ENCODE measurements at places on chromosomes 5 and 9.

DNA sequence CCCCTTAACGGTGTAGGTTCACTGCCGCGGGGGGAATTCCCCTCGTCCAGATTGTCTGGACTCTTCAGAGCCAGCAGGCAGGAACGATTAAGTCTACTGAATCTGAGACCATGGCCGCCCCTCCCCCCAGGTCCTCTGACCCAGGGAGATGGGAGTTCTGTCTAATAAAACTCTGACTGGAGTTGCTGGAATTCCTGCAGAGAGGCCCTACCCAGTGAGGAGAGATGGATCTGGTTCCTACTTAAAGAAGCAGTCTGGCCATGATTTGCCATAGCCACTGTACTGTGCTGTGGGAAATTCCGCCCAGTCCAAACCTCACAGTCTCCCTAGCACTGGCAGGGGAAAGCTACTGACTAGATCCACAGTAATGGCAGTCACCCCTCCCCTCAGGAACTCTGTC is 237.7 kb upstream of the RASA1 start:
- DNase-seq = no peak

DNA sequence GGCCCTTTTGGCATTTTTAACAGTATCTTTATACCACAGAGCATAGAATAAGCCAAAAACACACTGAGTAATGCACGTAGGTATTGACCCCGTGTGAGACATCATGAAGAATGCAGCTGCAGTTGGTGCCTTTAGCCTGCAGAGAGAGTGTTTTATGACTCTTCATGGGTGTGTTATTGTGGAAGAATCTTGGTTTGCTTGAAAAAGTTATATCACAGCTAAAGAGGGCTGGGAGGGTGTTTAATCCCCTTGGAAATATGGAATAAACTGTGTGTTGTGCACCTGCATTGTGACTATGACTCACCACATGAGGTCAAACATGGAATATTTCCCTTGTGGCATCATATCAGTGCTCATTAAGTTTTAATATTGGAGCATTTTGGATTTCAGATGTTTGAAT is 458.7 kb downstream of the CDH9 start:
- DNase-seq = no peak

DNA sequence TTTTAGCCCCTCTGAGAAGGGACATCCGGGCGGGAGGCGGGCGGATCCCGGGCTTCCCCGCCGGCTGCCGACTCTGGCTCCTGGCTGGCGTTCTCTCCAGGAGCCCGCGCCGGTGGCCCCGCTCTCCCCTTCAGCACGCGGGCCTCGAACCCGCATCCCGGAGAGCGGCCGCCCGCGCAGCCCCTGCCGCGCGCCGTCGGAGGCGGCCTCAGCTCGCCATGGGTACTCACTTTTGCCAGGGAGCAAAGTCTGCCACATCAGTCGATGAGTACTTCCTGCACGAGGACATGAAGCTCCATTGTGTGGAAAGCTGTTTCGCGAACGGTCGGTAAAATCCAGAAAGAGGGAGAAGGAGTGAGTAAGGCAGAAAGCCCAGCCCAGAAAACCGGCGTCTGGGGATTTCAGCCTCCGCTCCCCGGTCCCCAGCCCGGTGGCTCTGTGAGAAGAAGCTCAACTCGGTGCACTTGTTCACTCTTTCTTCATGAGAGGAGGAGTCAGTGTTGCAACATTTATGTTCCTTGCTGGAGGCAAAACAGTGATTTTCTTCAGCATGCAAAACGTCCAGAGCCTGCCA is at the start of gene PRLR:
TSS of gene PRLR (minus strand) at position 450 of the 574 bp plus-strand sequence. CDS start 140,867 bp downstream, outside the sequence.
- peak; percentile 67 for DNase-seq

- no peak for DNase-seq
These were observed 325.4 kb downstream of the RFX3 start for GRCh38 chr9:3200331-3200774.

DNA sequence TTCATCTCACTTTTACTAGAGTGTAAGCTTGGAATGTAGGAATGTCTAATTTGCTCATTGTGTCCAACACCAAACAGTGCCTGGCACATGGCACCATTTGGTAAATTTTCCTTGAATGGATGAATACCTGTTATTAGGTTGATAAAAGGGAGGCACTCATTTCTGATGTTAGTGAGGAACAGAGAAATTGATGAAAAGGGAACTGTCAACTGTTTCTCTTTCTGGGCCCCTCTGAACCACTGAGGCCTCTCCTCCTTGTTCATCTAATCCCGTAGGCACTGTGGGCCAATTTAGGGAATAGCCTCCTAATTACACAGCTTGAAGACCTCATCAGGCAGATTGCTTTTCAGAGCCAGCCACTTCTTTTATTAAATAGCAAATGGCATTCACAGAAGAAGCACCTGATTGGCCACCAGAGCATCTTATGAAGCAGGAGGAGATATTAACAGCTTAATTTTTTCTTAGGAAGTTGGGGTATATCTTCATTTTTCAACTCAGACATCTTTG is 22.6 kb downstream of the MRRF start:
- DNase-seq = no peak

- peak; percentile 66 for DNase-seq
These were observed 1.3 kb upstream of the ZNF366 start for GRCh38 chr5:72508241-72509170.

- no peak for DNase-seq
These were observed 1.7 kb upstream of the DPH7 start for GRCh38 chr9:137580209-137580953.

GRCh38 chr5:139141446-139142204 is 56.5 kb downstream of the SIL1 start:
- DNase-seq = peak; percentile 32

- no peak for DNase-seq
These were observed 25.6 kb downstream of the CEMIP2 start for GRCh38 chr9:71742703-71743102.

DNA sequence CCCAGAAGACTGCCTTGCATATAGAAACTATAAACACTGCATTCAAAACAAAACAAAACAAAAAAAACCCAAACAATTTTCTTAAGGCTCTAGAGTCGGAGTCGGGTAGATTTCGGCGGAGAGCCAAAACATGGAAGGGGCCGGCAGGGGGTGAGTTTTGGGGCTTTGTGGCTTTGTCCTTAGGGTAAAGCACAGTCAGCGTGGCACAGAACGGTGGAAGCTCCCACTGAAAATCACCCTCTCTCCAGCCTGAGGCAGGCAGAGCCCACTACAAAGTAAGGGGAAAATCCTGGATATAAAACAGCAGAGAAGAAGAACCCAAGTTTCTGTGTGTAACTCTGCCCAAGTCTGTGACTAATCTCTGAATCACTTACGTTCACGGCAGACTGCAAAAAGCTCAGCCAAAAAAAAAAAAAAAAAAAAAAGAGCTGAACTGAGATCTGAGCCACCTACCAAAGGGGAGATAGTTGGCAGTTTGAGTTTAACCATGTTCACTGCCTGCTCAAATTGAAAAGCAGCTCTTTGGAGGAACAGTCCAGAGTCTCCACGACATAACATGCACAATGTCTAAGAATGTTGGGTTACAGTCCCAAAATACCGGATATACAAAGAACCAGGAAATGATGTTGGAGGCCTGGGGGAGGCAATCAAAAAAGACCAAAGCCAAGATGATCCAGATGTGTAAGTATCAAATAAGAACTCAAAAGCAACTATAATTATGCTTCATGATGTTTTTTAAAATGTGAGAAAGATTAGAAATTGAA is 26.6 kb upstream of the OR2K2 start:
- peak; percentile 3 for DNase-seq

- DNase-seq = peak; percentile 19
These were observed 73.5 kb upstream of the PTGER4 start for GRCh38 chr5:40606077-40606765.

- DNase-seq = no peak
These were observed 158.0 kb downstream of the SEMA5A start for GRCh38 chr5:9387879-9388278.

DNA sequence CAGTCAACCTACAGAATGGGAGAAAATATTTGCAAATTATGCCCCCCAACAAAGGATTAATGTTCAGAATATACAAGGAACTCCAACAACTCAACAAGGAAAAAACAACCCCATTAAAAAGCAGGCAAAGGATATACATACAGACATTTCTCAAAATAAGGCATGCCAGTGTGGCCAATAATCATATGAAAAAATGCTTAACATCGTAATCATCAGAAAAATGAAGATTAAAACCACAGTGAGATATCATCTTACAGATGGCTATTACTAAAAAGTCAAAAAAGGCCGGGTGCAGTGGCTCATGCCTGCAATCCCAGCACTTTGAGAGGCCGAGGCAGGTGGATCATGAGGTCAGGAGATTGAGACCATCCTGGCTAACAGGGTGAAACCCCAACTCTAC is 103.2 kb downstream of the KLHL3 start:
- DNase-seq = no peak

GRCh38 chr9:97559111-97559514 is 57.6 kb downstream of the TMOD1 start:
- no peak for DNase-seq

DNA sequence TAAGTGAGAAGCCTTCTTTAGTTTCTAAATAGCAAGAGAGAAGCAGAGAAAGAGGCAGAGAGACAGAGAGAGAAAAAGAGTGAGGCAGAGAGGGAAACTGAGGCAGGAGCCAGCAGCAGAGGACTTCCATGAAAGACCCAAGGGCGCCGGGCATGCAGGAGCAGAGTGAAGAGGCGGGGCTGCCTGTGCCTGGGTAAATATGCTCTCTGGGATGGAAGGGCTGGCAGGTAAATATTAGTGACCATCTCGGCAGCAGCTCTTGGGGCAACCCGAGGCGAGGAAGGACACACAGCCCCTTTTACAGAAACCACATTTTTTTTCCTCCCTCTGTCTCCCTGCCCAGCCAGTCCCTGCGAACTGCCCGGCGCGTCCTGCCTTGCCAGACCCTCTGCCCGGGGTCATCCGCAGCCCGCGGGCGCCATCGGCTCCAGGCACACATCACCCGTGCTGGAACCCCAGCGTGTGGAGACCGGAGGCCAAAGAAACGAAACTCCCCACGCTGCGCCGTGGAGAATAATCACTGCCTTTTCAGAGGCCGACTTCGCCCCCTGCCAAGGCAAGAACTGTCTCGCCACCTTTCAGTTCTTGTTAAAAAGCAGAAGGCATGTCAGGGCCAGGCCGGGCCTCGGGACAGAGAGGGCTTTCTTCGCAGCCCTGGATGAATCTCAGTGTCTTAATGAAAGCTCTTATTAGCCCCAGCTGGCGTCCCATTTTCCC is 61.3 kb downstream of the BOD1 start:
- DNase-seq = no peak

- no peak for DNase-seq
These were observed 96.8 kb upstream of the TAS2R1 start for GRCh38 chr5:9726931-9727330.

DNA sequence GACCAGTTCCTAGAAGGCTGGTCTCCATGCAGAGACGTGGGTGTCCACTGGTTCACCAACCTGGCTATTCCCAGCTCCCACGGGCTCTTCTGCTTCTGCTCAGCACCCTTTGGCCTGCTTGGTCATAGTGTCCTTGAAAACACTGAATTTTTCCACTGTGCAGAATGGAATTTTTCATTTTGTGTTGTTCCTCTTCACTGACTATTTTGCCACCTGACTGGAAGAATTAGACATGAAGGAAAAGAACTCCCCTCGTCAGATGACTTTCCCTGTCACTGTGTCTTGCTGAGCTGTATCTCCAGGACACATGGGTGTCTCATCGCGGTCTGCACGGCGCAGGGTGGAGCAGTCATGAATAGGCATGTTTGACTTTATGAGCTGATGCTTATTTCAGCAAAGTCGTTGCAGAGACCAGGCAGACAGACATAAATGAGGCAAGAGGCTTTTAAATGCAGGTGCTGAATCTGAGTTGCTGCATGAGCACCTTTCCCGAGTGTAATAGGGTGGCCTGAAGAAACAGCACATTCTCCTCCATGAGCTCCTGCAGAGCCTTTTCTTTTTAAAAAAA is 50.2 kb upstream of the SEMA4D start:
- peak; percentile 10 for DNase-seq

Data from inflammatory macrophage treated with lipopolysaccharide for 4 hours (primary cell).